ENCODE measurements at places on chromosomes 1 and 21.

GRCh38 chr1:36455386-36455785, 5.1 kb upstream of the OSCP1 start:
- no peak for DNase-seq

- no peak for DNase-seq
These were observed 35.4 kb upstream of the CITED4 start for GRCh38 chr1:40897513-40897912.

- DNase-seq: no peak
These were observed 1.1 kb downstream of the CGN start for GRCh38 chr1:151512326-151512725.

- DNase-seq: peak; percentile 81
These were observed 4.4 kb upstream of the BARHL2 start for GRCh38 chr1:90721210-90722194.

GRCh38 chr21:41897047-41897669, 18.0 kb upstream of the PRDM15 start:
- DNase-seq: no peak

DNA sequence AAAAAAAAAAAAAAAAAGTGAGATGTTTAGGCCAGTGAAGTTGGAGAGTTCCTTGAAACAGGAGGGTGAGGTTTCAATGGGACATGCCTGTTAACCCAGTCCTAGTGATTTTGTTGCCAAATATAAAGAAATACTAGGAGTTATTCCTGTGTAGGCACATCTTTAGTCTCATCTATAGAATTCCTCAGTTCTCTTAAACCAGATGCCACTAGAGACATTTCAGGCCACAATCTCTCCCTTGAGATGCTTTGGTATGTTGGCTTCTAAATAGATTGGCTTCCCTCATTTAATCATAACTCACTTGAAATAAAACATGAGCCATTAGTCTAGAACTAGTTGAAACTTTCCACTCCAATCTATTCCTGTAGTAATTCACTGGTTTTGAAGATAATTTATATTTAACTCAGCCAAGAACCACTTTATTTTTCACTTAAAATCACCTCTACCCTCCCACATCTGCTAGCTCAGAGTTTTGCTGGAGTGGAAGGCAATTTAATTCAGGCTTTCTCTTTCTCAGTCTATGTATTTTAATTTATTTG, 29.8 kb downstream of the GPR137B start:
- no peak for DNase-seq

- DNase-seq: no peak
These were observed 71.4 kb upstream of the HSPA13 start for GRCh38 chr21:14454016-14455009.

DNA sequence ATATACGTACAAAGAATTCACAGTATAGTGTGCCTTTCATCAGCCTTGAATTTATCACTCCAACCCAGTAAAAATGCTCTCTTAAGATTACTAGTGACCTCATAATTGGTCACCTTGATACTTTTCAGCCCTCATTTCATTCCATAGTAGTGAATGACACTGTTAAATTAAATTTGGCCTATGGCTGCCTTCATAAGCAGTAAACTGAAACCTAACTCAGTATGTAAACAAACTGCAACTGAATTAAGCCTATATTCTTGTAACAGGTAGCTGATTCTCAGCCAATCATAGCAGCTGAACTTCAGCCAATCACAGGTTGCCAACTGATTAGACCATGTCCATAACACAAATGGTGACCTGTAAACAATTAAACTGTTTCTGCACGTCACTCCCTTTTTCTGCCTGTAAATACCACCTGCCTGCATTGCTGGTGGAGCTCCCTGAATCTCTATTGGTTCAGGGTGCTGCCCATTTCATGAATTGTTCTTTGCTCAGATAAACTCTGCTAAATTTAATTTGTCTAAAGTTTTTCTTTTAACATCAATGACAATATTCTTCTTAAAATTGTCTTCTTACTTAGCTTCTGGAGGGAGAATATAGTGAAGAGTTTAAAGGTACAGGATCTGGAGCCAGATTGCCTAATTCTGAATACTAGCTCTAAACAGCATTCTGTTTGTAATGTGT, 24.0 kb upstream of the CAMSAP2 start:
- no peak for DNase-seq

- DNase-seq: no peak
These were observed 6.7 kb downstream of the GADD45A start for GRCh38 chr1:67691712-67692111.

DNA sequence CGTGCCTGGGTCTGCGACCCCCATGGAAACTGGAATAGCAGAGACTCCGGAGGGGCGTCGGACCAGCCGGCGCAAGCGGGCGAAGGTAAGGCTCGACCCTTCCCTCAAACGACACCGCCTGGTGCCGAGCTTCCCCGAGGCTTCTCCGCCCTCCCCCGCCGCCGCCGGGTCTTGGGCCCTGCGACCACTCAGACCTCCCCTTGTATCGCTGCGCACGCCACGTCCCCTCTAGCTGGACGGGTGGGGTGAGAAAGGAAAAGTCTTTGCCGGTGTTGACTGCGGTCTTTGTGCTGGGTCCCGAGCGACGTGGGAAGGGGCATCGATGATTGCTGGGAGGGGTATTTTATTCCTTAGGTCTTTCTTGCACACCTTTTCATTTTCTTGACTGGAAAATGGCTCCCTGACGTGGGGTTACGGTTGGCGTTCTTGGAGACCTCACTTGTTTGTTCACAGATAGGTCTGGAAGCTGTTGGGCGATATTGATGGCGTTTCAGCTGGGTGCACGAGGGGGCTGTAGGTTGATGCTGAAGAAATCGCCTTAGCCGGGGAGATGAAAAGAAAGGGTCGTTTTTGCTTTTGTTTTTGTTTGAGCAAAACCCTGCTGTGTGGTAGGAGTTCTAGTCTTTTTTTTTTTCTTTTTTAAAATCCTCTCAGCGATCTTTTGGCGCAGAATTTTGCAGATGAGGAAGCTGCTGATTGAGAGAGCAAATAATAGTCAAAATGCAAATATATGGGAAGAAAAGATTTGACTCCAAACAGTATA, 776 bp downstream of the KDM1A start:
- peak; percentile 63 for DNase-seq

DNA sequence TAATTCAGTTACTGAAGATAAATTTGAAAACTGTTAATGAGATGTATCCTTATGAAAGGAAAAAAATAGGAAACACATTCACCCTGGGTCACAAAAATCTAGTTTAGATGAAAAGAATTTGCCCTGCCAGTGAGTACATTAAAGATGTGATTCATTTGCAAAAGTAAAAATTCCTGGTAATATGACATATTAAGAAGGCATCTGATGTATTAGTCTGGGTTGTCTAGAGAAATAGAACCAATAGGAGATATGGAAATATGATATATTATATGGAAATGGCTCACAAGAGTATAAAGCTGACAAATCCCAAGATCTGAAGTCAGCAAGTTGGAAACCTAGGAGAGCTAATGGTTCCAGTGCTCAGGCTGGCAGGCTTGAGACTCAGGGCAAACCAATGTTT, 153.8 kb downstream of the MRPL39 start:
- DNase-seq: no peak

DNA sequence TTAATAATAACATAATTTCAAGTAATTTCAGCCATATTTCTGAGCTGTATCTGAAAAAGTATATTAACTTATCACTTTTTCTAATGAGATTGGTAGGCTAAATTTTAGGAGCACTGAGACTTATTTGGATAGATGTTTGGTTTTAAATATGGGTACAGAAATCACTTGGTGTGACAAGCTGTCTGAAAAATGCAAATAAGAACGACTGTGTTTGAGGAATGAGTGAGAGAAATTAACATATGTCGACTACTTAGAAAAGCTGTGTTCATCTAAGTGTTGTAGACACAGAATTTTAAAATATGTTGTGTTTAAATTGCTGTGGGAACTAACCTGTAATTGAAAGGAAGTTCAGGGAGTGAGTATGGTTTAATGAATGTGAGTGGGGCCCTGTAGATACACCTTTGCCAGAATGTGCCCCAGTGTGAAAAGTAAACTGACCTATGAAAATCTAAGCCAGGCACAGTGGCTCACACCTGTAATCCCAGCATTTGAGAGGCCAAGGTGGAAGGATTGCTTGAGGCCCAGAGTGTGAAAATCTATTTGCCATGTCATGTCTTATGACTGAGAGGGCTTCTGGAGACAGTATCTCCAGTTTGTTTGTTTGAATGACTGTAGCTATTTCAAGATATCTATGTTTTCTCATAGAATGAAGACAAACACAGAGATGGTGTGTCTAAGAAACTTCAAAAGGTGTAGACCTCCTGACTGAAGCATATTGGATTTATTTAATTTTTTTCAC, 53.8 kb upstream of the LRRC8C start:
- DNase-seq: no peak

DNA sequence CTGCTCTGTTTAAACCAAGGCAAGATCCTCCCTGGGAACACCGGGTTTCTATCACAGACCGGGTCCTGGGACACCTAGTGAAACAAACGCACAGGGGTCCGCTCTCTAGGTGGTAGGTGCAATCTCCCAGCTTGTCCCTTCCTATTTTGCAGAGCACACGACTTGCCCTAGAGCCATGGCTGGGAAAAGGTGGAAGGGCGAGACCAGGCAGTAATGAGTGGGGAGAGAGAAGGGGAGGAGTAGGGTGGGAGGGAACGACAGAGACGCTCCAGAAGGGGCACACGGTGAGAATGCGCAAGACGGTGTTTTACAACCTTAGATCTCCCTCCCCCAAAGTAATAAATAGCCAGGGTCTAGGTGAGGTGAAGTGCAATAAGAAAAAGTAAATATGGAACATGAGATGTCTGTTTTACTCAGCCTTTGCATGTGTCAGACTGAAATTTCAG, 9.3 kb upstream of the ARHGAP29 start:
- no peak for DNase-seq

GRCh38 chr1:164667001-164667400, 108.0 kb downstream of the PBX1 start:
- DNase-seq: no peak

DNA sequence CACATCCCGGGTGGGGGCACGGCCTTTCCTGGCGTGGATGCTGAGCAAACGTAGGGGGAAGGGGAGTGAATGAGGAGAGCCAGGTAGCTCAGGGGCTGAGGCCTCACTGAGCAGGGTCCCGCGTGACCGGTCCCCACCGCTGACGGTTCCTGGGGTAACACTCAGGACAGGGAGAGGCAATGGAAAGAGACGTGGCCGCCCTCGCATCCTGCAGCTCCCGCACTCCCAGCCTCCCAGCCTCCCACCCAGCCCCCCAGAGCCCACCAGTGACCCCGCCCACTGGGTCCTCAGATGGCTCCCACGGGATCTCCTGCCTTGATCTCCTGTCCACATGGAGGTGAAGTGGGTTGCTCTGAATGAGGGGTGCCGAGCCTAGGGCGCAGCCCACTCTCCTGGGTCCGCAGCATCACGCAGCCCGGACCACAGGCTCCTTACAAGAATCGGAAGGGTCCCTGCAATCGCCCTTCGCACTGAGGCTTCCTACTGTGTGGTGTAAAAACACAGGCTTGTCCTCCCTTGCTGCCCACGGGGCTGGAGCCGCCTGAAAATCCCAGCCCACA, 2.4 kb downstream of the TSPEAR start:
- peak; percentile 48 for DNase-seq

- no peak for DNase-seq
These were observed 95.9 kb upstream of the IGSF21 start for GRCh38 chr1:18011703-18012102.

DNA sequence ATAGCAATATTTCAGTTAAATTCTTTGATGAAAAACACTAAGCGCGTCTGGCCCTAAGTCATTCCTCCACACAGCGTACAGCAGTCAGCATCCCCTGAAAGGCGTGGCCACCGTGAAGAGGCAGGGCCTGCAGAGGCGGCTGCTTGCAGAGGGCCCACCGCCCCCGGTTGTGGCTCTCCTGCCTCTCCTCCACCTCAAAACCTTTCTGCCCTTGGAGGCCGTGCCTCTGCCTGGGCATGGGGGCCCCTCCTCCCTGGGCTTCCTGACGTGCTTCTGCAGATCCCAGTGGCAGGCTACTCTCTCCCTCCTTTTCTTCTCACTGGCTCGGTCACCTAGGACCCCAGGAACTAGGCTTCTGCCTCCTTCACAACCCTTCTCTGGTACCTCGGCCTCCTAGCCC, 16.2 kb downstream of the CLSTN1 start:
- no peak for DNase-seq

- no peak for DNase-seq
These were observed 6.2 kb upstream of the CAMK1G start for GRCh38 chr1:209577346-209577745.

GRCh38 chr1:167387251-167387910, 130.9 kb downstream of the CD247 start:
- no peak for DNase-seq

GRCh38 chr1:170126696-170127095, 19.1 kb upstream of the NTMT2 start:
- no peak for DNase-seq

All from activated CD8-positive, alpha-beta memory T cell treated with anti-CD3 and anti-CD28 coated beads, Interleukin-2, amount 50 U/mL, for 48 hours (primary cell).